ENCODE measurements at places on chromosomes 5 and 9.

- DNase-seq, result no peak
Observed at GRCh38 chr5:1819458-1819857, 18.3 kb downstream of the NDUFS6 start.

DNA sequence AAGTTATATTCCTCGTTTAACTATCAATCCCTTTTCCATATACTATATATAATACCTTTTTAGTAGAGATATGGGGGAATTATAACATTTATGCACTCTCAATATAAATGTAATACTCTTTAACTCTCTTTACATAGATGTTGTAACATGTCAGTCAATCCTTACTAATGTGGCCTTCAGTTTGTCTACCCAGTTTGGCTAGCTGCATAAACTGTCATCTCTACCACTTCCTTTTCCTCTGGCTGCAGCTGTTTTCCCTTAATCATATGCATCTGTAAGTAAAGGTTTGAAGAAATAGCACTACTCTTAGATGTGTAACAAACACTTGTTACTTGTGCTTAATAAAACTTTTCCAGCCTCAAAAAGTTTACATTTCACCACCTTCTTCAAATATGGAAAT is 13.4 kb downstream of the ABHD17B start:
- DNase-seq, result no peak

DNA sequence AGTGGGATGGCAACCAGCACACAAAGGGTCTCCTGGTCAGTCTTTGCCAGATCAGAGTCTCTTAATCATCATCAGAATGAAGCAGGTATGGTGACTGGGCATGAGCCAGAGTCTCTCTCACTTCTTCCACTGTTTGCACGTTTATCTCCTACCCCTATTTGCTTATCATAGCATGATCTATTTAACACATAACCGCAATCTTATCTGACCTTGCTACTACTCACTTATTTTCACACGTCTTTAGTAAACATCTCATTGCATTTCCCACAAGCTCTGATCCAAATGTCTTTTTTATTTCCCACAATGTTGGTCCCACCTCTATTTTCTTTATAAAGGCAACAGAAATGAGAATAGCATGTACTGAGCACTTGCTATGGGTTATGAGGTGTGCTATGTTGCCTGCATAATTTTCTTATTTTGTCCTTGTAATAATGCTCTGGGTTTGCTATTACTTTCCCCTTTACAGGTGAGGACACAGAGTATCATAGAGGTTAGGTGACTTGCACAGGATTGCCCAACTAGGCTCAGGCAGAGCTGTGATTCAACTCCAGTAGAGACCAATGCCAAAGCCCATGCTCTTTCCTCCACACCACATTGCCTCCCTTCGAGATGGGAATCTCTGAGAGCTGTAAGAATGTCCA is 39.7 kb upstream of the IL7R start:
- DNase-seq, result no peak

- no peak for DNase-seq
Observed at GRCh38 chr5:2186472-2187015, 303.8 kb upstream of the IRX4 start.

DNA sequence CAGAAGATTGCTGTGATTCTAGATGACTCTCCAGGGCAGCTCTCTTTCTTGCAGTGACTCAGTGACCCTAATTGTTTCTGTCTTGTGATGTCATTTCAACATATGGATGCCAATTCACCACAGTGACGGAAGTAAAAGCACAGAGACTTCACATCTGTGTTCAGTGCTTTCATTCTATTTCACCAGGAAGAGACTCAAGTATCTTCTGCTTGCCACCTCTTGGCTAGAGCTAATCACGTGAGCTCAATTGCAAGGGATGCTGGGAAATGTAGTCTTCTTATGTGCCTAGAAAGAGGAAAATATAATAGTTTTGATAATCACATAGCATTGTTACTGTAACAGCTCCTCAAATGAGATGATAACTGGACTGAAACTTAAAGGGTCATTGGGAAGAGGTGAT is 453.3 kb upstream of the KLF4 start:
- DNase-seq, result no peak

- DNase-seq, result no peak
Observed at GRCh38 chr5:32251871-32252458, 60.8 kb downstream of the MTMR12 start.

DNA sequence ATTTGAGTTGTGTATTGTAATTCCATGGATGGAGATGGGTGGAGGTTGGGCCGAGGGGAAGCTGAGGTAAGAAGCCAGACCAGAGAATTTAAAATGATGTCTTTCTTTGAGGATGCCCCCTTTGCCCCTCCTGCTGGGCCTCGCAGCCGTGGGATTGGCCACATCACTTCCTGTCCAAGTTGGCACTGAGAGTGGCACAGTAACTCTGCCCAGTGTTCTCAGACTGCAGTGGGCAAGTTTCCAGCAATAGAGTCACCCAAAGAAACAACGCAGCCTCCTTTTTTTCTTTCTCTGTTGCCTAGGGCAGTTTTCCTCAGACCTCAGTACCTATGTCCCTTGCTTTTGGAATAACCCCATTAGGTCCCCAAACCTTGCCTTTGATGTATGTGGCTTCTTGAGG is 306.6 kb upstream of the DMRT1 start:
- no peak for DNase-seq

- DNase-seq, result no peak
Observed at GRCh38 chr9:110641293-110641692, 27.3 kb upstream of the MUSK start.

- DNase-seq, result no peak
Observed at GRCh38 chr9:79220251-79220650, 351.5 kb upstream of the TLE4 start.

DNA sequence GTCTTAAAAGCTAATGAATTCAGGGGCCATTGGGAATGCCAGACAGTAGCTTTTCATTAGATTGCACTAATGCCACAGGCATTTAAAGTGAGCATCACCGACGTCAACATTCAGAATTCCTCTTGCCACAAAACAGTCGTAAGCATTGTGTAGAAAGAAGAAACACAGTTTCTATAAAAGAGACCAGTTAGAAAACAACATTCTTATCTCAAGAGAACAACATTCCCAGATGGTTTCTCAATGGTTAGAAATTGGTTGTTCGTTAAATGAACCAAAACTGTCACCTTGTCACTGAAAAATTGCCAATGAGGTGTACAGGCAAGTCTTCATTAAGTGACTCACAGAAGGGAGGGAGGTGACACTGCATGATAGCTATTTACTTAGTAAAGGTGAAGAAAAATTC is 401.6 kb upstream of the PRR16 start:
- DNase-seq, result peak; percentile 12

- peak; percentile 53 for DNase-seq
Observed at GRCh38 chr9:25677301-25678146, 720 bp downstream of the TUSC1 start.

- no peak for DNase-seq
Observed at GRCh38 chr9:26566141-26566540, 326.5 kb downstream of the CAAP1 start.

Measured in neural progenitor cell (in vitro differentiated cells).